IMR-90 (cell line): ENCODE measurements at places on chromosomes 6 and 20.

DNA sequence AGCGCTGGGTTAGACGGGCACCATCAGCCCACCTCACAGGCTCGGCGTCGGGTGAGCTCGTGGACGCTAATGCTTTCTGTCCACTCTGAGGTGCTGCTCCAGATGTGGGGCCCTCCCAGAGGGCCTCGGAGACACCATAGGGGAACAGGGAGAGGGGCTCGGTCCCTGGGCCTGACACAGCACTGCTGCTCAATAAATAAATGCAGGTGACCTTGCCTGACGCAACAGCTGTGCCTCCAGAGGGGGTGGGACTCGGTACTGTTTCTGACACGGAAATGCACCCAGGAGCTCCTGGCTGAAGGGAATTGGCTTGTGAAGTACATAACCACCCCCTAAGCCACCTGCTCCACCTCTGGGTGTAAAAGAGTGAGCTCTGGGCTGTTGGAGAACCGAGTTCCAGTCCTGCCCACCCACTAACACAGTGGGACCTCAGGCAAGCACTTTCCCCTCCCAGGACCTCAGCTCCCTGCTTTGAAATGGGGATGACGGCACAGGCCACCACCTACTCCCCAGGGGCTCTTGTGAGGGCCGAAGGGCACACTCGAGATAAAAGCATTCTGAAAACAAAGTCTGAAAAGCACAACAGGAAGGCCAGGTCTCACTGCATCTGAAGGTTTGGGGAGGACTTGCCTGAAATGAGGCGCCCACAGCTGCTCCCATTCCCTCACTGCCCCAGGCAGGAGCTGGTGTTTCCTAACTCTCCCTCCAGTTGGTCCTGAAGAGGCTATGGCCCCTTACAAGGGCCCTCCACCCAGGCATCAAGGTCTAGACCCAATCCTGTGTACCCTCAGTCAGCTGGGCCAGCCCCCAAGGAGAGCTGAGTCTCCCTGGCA, 6.7 kb downstream of the KCNK15 start:
- no peak for DNase-seq

DNA sequence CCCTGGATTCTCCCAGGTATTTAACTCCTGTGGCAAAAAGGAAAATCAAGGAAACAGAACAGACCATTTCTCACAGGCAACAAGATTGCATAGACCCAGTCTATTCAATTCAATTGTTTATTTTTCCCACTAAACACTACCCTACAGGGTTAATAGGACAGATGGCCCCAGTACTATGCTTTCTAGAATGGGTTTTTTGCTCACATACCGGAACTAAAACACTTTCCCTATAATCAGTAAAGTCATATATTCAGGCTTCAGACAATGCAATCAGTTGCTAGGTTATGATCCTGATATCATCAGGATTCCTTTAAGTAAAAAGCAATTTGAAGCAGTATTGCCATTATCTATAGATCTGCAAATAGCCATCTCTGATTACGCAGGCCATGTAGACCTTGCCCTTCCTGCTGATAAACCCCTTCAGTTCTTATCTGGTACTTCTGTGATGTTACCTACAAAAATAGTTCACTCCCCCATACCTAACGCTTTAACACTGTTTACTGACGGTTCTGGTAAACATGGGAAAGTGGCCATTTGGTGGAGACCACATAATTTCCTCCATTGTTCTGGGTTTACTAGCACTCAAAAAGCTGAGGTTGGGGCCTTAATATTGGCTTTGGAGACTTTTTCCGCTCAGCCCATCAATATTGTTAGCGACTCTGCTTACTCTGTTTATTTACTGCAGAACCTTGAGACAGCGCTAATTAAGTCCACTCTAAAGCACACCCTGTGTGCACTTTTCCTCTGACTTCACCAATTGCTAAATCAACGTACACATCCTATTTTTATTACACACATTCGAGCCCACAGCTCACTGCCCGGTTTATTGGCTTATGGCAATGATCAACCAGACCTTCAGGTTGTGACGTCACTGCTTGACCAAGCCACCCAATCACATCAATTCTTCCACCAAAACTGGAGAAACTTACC, 666.0 kb downstream of the PHF3 start:
- no peak for DNase-seq

- DNase-seq = peak; percentile 31
Measured at GRCh38 chr20:35743693-35744491, 1.8 kb upstream of the RBM39 start.

DNA sequence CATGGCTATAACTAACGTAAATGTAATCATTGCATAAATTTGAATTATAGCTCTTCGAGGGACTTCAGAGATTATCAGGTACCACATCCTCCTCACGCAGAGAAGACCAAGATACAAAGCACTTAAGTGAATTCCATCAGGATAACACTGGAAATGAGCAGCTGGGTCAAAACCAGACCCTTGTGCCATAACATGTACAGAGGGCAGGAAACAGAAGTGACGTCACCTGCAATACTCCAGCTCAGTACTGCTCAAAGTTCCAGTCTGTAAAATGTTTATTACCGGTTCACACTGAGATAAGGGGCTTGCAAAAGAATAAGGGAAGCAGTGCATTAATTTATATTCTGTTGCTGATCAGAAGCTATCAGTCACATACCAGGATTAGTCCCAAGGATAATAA, 45.8 kb downstream of the RGS17 start:
- no peak for DNase-seq

GRCh38 chr6:126145351-126145750, 159.0 kb downstream of the TRMT11 start:
- DNase-seq = no peak

DNA sequence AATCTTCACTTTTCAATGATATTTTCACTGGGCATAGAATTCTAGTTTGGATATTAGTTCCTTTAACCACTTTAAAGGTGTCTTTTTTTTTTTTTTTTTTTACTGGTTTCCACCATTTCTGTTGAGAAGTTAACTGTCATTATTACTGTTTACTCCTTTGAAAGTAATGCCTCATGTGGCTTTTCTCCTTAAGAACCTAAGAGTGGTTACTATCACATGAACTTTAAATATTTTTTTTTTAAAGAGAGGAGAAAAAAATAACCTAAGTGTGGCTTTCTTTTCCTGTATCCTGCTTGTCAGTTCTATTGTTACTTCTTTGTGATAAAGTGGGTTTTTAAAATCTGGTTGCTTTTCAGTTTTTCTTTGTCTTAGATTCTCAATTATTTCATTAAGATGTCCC, 229.5 kb downstream of the CDH26 start:
- no peak for DNase-seq

DNA sequence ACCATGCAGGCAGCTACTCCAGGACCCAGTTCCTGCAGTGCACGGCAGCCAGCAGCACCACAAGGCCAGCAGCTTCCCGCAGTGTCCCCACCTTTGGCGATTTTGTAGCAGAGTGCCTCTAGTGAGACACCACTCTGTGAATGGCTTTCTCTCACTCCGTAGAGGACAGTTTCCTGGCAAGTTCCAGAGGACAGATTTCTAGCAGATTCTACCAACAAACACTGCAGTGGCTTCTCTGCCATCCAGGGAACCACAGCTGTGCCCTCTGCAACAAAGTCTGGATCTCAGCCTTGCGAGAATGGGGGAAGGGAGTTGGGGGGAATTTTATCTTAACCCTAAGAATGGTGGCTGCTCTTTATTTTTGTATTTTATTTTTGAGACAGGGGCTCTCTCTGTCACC, 28.7 kb downstream of the SNHG17 start:
- no peak for DNase-seq

DNA sequence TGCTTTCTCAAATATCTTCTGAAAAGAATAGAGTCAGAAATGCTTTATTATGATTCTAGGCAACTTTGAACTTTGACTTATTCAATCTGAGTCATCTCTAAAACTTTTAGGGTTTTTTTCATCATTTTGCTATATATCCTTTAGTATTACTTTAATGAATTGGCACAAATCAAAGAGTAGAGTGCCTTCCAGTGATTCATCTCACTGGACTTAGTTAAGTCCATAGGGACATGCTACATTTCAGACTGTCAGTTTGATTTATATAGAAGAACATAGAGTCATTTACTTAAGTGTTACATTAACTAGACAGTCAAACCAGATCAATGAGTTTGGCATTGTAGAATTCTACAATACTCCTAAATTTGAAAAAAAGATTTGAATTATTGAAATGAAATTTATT, 1235.7 kb upstream of the MAP3K7 start:
- DNase-seq = no peak

DNA sequence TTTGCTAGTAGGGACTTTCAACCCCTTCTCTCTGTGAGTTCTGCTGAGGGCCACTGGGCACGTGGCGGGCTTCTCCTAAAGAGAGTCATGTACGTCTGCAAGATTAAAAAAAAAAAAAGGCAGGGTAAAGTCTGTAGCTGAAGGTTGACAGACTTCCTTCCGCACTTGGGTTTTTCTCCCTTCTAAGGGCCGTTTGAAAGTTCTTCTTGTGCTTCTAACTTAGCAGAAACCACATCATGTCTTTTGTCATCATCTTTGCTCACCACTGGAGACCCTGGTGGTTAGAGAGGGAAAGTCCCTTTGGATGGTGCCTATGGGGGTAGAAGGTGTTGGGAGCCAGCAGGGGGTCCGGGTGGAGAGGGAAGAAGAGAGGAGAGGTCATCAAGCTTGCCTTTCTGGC, 31.4 kb downstream of the PRDM1 start:
- DNase-seq = no peak

DNA sequence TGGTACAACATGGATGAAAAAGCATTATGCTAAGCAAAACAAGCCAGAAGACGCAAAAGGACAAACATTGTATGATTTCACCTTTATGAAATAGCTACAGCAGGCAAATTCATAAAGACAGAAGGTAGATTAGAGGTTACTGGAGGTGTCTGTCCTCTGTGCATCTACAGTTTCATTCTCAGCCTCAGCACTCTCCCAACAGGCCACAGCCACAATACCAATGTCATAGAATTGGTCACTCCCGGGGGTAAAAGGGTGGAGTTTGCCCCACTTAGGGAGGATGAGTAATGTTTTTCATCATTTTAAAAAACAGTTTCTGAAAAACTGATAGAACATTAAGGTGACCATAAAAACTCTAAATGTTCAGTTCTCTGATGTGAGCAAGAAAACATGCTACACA, 17.2 kb upstream of the TMX4 start:
- no peak for DNase-seq

DNA sequence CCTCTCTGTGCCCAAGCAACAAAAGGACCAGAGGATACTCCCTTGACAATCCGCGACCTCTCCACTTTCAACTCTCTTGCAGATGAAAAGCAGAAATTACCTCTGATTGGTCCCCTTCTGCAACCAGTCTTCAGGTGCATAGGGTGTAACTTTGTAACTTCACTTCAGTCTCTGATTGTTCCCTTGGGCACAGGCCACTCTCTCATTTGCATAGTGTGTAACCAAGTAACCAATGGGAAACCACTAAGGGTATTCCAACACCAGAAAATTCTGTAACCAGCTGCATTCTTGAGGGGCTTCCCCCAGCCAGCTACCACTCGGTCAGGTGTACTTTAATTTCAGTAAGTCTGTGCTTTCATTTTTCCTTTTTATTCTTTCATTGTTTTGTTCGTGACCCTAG, 4.4 kb upstream of the RAET1L start:
- no peak for DNase-seq

DNA sequence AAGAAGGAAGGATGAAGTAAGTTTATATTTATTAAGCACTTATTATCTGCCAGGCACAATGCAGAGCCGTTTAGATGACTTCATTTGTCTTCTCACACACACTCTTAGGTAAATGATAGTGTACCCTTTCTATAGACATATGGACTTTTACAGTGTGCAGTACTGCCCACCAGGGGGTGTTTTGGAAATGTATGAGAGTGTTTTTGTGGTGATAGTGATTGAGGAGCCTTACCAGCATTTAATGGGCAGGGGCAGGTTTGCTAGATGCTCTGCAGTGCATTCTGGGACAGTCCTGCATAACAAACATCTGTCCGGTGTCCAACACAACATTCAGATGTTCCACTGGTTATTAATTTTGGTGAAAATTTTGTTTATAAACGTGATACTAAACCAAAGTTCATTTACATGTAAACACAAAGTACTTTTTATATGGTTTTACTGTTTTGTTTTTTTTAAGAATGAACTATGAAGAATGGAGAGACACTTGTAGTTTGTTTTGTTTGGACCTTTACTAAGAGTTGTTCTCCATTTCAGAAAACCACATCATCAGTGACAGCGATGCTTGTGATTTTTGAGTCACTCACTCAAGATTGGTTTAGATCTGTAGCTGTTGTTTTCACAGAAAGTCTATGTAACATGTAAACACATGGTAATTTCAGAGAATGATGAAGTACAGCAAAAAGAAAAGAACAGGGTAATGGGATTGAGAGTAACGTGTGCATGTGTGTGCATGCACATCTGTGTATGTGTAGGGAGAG, 19.9 kb downstream of the KCNS1 start:
- peak; percentile 52 for DNase-seq

DNA sequence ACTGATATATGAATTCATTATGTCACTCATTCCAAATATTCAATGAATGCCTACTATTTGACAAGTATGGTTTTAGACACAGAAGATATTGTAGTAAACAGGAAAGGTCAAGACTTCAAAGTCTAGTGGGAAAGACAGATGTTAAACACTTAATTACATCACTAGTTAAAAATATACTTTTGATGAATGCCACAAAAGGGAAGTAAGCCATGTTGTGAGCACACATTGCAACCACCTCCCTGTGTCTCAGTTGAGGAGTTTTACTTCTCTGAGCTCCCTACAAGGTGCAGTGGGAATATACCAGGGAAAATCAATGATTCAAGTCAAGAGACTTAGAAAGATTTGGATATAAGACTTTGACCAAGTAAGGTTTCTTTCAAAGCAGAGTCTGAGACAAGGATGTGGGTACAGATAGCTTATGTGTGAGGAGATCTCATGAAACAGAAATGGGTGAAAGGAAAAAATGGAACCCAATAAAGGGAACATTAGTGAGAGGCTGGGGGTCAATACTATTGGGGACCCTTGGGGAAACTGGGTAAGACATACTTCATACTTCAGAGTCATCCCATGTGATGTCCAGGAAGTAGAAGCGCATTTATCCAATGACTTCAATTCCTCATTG, 503.7 kb downstream of the KIF16B start:
- no peak for DNase-seq

GRCh38 chr6:175680-176079, 116.6 kb upstream of the DUSP22 start:
- DNase-seq = no peak

DNA sequence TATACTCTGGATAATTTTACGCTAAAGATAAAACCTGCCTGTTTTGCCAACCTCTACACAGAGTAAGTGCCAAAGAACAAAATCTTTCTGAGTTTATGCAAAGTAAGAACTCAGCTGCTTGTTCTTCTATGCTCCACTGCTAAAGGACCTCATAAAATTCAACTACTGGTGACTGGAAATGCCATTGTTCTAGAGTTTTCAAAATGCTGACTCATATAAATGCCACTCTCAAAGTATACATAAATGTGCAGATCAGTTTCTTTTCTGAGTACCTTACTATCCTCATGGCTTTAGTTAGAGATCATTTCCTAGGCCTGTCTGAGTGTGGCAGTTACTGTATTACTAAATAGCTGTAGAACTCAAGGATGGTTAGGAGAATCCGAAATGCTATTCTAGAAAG, 45.6 kb downstream of the LYRM4 start:
- DNase-seq = peak; percentile 55

- DNase-seq = no peak
Measured at GRCh38 chr6:163941624-163941976, 527.1 kb downstream of the QKI start.

- no peak for DNase-seq
Measured at GRCh38 chr6:21850691-21851090, 257.1 kb downstream of the SOX4 start.
